Vagina (tissue), 2 donors: ENCODE measurements at places on chromosomes 13 and 19.

GRCh38 chr13:45778882-45779281, 72.7 kb downstream of the SIAH3 start:
- no peak for DNase-seq

DNA sequence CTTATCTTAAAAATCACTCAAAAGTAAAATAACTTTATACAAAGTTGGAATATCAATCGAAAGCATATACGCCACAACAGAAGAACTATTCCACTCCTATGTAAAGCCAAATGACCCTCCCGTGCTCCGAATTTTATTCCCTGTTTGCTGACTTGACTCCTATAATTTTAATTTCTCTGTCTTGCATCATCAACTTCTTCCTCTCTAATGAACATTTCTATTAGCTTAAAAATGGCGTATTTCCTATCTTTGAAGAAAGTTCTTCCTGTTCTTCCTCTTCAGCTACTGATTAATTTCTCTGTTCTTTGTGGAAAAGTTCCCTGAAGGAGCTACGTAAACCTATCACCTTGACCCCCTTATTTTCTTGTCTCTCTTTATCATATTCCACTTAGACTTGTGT, 389.3 kb downstream of the LMO7 start:
- DNase-seq: no peak

DNA sequence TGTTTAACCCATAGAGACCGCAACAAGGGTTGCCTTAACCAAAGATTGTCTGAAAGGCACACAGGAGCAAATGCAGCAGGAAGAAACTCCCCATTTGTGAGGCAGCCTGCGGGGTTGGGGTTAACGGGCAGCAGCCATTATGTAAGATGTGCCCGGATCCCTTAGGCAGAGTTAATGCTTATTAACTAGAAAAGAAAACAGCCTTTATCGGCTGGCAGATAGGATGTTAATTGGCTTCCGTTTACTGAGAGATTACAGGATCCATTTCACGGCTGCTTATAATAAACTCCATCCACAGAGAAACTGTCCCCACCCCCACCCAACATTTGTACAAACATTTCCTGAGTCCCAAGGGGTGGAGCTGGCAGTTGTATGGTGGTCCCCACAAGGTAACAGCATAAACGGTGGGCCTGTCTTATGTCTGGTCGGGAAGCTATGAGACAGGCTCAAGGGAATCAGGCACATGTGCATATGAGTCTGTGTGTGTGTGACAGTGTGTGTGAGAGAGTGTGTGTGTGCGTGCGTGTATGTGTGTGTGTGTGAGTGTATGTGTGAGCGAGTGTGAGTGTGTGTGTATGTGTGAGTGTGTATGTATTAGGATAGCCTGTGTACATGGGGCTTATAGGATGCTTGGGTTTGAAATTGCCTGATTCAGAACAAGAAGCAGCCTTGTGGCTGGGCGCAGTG, 10.5 kb downstream of the SLC25A42 start:
- no peak for DNase-seq

DNA sequence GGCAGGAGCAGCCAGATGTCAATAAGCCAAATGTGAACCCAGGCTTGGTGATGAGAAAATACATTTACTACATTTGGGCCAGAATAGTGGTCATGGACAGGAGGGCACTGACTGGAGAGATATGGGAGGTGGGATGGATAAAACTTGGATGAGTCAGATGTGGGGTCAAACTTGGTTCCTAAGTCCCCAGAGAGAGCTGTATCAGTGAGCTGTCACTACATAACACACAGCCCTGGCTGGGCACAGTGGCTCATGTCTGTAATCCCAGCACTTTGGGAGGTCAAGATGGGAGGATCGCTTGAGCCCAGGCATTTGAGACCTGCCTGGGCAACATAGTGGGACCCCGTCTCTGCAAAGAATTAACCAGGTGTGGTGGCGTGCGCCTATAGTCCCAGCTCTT, 51.6 kb upstream of the EHD2 start:
- no peak for DNase-seq

DNA sequence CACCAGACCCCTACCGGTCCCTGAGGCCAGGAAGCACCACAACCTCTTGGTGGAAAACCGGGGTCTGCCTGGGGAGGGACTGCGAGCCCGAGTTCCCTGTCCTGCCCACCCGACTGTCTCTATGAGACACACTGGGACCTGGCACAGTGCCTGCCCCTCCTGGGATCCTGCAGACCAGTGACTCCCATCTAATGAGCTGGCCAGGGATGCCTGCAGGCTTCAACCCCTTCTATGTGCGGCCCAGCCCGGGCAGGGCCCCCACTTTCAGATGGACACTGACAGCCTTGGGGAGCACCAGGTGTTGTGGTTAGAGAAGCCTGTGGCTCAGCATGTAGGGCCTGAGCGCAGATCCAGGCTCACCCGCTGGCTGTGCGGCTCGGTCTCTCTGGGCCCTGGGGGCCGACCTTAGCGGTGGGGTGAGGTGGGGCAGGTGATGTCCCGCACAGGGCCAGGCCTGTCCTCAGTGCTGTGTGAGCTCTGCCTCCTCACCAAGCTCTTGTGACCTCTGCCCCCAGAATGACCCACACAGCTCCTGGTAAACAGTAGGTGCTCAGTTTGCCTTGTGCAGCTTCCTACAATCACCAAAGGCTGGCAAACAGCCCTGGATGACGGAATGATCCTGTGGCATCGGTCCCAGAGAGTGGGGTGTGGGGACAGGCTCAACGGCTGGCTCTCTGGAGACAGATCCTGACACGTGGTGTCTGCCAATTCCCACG, 17.9 kb upstream of the CACTIN start:
- no peak for DNase-seq

DNA sequence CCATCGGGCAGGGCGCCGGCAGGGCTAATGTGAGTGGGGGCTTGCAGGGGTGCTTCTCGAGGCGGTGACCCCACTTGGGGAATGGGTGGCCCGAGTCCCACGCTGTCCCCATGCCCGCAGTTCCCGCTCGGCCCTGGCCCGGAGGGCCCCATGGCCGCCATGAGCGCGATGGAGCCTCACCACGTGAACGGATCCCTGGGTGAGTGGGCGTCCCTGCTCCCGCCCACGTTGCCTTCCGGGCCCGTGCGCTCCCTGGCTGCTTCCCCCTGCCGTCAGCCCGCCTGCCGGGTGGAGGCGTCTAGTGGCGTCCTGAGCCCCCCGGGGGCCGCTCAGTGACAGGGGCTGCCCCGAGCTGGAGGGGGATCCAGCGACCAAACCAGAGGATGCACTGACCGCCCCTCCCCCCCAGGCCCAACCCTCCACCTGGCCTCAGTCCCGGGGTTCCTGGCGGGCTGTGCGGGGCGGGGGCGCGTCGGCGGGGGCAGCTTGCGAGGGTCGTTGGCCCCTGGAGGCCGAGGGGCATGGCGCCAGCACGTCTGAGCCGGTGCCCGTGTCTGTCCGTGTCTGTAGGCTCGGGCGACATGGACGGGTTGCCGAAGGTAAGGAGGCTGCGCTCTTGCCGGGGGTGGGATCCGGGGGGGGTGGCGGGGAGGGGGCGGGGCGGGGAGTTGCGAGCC, 4.8 kb downstream of the ISYNA1 start:
- DNase-seq: no peak

DNA sequence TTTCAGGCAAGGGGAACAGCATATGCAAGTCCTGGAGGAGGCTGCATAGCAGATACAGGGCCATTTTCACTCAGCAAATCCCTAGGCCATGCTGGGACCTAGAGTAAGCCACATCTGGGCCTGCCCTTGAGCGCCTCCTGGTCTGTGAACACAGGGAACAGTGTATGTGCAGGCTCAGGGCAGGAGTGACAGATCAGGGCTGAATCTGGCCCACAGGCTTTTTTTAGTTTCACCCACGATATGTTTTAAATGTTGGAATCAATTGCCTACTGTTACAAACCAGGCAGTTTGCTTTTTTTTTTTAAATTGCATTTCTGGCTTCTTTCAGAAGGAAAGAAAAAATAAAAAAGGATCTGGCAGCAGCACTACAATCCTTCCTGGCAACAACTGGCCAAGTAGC, 1.5 kb upstream of the TMEM145 start:
- DNase-seq: no peak

GRCh38 chr19:2544576-2545415, 68.9 kb downstream of the GADD45B start:
- no peak for DNase-seq

DNA sequence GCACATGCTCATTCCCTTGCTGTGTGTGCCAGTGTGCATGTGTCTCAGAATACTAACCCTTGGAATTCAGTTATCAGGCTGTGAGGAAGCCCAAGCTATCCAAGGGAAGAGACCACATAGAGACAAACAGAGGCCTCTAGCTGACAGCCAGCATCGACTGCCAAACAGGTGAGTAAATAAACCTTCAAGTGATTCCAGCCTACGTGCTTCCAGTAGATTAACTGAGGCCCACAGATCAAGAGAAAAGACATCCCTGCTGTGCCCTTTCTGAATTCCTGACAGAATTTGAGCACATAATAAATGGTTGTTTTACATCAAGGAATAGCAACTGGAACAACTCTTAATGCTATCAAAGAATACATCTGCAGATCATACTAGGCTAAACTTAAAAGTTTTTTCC, 17.5 kb downstream of the ZC3H13 start:
- no peak for DNase-seq

- no peak for DNase-seq
These were observed 107.5 kb downstream of the PCDH17 start for GRCh38 chr13:57739089-57739488.

DNA sequence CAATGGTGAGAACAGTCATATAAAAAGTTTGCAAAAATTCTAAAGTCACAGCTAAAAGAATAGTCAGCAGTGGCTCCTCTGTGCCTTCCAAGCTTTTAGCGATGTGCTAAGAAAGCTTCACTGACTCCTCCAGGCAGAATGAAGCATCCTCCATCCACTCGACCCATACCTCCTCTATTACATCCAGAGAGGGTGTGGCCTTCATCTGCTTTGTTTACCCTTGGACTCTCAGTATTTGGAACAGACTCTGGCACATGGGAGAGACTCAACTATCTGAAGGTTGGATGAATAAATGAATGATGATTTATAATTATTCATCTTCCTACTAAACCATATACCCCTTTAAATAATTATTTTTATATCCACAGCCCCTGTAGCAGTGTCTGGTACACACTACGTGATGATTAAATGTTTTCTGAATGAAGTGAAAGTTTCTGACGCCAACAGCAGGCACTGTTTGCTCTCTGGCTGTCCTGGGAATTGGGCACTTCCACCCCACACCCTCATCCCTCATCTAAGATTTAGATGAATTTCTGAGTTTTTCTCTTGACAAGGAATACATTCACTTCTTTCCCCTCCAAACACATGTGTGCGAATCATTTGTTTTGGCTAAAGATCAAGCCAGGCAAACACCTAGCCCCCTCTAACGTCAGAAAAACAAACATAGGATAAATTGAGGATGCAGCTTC, 93.9 kb downstream of the NUFIP1 start:
- no peak for DNase-seq

- DNase-seq: no peak
These were observed 139.3 kb downstream of the IRS2 start for GRCh38 chr13:109647053-109647452.

DNA sequence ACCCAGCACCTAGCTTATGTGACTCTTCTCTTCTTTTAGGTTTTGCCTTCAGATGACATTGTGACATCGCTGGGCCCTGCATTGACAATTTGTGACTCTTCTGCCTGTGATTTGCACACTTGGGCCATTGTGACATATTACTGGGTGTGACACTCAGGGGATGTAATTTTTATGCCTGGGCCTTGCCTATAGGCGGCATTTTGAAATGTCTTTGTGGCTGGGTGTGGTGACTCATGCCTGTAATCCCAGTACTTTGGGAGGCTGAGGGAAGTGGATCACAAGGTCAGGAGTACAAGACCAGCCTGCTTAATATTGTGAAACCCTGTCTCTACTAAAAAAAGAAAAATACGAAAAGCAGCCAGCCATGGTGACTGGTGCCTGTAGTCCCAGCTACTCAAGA, 28.4 kb upstream of the ZNF681 start:
- DNase-seq: no peak
